ENCODE measurements at places on chromosomes 5 and 9.

DNA sequence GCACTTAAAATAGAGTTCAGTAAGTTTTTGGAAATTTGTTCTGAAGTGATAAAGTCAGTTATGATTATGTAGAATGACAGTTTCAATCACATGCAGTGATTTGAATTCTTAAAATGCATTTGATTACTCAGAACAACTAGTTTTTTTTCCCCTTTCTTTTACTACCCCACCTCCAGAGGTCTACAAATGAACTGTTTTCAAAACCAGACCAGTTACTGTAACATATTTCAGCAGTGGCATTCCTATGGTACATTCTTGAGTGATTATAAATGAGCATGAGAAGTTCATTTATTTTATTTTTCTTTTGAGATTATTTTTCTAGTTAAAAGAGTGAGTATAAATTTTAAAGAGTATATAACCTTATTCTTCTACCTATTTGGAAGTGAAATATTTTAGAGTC, 71.6 kb downstream of the NNT start:
- DNase-seq = no peak

GRCh38 chr5:16383544-16384052, 82.0 kb downstream of the ZNF622 start:
- no peak for DNase-seq

DNA sequence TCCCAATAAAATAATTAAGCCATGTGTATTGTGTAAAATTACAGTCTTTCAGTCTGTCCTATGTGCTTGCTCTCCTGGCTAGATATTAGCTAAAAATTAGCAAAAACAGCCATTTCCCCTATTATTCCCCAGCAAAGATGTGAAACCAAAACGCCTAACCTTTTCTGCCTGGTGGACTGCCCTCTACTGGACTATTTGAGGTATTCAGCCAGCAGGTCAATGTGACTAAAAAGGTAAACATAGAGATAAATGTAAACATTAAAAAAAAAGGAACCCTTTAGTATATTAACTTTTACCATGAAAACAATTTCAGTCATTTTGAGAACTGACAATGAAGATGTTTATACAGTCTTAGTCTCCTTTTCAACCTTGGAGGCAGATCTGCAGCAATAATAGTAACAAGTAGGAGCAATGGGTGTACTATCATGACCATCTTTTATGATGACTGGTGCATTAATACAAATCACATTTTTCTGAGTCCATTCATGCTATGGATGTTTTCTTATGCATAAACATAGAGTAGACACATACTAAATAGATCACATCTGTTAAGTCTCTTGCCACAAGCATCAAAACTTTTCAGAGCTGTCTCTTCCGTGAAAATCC, 10.1 kb downstream of the ATG12 start:
- peak; percentile 62 for DNase-seq

DNA sequence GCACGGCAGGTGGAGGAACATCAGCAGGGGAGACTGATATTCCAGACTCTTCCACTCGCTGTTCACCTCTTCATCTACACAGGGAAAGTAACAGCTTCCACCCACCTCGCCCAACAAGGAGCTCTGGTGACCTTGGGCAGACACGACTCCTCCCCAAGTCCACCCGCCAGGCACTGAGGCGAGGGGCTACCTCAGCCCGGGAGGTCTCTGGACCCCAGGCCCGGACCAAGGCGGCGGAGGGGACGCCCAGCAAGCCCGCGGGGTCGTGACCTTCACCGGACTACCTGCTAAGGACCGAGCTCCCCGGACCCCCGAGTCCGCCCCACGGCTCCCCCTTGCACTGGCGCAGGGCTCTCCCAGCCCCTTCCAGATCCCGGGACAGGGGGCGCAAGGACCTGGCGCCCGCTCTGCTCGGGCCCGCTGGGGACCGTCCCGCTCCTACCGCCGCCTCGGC, 70.2 kb upstream of the LPCAT1 start:
- no peak for DNase-seq

DNA sequence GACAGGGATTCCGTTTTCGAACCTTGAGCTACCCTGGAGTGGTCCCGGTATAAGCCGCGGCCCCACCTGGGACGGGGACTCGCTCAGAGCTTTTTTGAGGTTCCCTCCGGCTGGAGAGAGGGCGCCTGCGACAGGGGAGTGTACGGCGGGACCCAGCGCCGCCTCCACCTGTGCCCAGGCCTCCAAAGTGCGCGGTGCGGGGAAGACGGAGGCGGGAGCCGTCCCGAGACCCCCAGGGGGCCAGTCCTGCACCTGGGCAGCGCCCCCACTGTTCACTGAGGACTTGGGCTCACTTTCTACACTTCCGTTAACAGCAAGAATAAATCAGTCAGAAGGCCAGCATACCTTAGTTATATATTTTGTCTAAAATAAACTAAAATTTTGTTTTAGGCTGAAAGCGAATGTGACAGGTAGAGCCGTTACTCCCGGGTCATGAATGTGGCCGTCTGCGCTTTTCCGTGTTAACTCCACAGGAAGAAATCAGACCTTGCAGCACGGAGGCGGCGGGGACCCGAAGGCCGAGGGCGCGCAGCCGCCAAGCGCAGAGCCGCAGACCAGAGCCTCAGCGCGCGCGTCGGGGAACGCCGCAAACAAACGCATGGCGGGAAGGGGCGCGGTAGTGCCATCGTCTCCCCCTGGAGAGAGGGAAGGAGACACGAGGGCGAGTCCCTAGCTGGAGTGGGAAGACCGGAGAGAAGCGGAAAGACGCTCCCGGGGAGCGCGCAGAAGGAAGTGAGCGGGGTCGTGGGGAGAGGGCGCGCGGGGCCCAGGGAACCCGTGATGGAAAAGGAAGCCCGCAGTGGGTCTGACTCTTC, 14.1 kb downstream of the TRIM7 start:
- peak; percentile 55 for DNase-seq

DNA sequence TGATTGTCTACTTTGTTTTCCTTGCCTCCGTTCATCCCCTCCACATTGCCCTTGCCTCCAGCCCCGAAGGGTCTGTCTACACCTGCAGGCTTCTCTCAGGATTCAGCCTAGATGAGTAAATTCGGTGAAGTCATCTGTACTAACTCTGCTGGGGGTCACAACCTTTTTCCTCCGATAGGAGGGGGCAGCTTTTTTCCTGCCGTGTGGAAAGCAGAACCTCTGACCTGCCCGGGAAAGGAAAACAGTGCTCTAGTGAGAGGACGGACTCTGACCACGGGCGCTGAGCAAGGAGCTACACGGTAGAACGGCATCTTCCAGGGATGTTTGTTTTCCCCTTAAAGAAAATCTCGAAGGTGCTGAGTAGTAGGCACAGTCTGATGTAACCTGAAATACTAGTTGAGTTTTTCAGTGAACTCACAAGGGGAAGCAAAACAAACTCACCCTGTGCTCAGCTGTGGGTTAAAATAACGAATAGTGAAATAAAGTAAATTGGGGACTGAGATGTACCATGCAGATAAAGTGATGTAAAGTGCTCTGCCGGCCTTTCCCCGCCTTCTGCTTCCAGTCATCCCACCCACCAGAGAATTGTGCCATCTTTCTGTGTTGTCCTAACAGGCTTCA, 281.8 kb downstream of the AOPEP start:
- no peak for DNase-seq

- DNase-seq = no peak
These were observed 674.6 kb upstream of the SEMA6A start for GRCh38 chr5:117249086-117249815.

DNA sequence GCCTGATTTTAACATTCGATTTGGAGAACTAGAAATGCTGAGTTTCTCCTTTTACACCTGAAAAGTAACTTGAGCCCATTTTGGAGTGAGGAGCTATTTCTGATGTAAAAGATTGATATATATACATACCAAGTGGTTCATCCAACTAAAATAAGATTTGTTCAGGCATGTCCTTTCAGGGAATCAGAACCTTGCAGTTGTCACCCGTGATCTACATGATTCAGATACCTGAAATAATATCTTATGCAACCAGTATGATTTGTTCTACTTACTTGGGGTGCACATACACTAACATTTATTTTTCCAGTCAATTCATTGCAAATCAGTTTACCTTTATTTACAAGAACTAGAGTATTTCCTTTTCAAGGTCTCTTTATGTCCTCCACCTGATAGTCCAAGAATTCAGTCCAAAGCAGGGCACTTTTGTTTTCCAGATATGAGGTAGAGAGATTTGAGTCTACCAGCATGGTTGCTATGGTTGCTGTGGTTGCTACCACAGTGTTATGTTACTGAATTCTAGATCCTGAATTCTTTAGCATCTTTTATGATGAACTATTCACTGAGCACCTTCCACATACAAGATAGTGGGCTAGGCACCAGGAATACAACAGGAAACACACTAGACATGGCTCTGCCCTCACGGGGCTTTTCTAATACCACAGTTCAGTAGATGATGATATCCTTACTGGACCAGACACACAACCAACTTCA, 49.3 kb downstream of the CCL28 start:
- no peak for DNase-seq

- DNase-seq = no peak
These were observed 39.3 kb upstream of the RAD23B start for GRCh38 chr9:107243742-107244141.

DNA sequence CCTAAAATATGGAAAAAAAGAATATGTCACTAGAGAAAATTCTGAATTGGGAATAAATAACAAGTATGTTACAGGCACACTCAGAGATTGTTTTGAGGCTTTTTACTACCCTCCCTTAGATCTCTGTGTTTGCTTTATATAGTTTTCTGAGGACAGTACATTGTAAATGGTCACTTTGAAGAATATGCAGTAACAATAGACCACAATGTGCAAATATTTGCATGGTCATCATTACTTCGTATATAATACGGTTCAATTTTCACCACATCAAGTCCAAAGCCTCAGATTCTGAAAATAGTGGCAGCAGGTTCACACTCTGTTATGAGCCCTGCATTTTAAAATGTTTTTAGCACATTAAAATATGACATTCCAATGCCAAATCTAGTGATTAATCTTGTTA, 238.6 kb downstream of the ADAMTS6 start:
- DNase-seq = no peak

GRCh38 chr9:7974335-7974960, 174.9 kb upstream of the DMAC1 start:
- DNase-seq = peak; percentile 19

DNA sequence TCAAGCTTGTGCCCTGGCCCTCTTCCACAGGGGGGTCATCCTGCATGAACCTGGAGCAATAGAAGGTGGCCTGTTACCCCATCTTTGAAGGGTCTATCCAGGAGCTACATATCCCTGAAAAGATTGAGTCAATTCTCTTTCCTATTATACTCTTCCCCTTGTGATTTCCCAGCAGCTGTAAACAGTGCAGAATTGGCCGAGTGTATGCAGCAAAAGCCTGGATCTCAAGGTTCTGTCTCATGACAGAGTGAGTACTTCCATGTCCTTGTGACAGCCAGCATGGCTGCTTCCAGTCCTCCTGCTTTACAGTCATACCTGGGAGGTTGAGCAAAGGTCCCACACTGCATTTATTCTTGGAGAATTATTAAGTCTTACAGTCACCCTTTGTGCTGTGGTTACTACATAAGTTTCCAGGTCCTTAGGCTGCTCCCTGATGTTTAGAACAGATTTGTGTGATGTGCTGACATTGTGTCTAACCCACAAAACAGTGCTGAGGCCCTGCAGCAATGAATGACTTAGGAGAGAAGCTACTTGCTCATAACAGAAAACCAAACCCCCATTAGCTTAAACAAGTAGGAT, 67.5 kb downstream of the NREP start:
- no peak for DNase-seq

DNA sequence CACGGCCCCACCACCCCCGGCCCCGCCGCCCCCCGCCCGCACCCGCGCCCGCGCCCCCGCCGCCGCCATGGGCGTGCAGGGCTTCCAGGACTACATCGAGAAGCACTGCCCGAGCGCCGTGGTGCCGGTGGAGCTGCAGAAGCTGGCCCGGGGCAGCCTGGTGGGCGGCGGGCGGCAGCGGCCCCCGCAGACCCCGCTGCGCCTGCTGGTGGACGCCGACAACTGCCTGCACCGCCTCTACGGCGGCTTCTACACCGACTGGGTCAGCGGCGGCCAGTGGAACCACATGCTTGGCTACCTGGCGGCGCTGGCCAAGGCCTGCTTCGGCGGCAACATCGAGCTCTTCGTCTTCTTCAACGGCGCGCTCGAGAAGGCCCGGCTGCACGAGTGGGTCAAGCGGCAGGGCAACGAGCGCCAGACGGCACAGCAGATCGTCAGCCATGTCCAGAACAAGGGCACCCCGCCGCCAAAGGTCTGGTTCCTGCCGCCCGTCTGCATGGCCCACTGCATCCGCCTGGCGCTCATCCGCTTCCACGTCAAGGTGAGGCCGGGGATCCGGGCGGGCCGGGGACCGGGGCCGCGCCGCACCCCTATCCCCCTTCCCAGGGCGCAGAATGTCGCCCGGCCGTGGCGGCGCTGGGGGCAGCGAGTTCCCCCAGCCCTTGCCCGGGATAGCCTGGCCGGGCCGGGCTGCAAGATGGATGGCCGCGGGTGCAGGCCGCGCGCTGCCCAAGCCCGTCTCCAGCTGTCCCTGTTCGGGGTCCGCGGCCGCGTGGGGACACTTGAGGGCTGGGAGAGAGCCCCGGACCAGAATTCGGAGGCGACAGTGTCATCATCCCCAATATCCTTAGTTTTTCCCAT, 594 bp downstream of the FAM120A start:
- peak; percentile 38 for DNase-seq

GRCh38 chr9:4508907-4509589, 18.8 kb downstream of the SLC1A1 start:
- DNase-seq = no peak

GRCh38 chr9:130955947-130956621, 17.0 kb upstream of the FIBCD1 start:
- DNase-seq = no peak

DNA sequence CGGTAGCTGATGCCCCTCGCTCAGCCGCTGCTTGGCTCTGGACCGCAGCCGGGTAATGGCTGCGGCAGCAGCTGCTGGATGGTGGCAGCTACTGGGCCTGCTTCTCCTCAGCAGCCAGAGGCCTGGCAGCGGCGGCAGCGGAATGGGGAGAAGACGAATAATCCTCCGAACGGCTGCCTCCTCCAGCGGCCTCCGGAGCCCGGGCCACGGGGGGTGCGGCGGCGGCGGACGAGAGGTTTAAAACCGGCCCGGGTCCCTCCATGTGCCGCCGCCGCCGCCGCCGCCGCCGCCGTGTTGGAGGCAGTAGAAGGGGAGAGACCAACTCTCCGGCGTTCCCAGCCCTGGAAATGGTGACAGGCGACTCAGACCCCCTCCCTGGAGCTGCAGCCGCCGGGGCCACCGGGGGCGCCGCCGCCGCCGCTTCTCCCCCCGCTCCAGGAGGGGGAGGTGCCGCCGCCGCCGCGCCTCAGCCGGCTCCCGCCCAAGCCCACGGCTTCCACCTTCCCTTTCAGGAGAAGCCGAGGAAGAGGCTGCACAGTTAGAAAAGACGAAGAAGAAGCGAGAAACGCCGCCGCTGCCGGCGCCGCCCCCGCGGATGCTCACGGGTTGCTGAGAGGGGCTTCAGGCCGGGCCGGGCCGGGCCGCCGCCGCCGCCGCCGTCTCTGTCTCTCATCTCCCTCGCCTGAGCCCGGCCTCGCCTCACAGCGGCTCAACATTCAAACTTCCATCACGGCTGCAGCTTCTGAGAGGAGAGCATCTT, 118.4 kb upstream of the PRSS3 start:
- no peak for DNase-seq

All from CD4-positive, alpha-beta T cell treated with Interleukin-10 for 1 hour (primary cell).